ENCODE measurements at places on chromosomes 6 and 20.

GRCh38 chr20:20897145-20897544, 184.7 kb upstream of the RALGAPA2 start:
- DNase-seq: no peak

DNA sequence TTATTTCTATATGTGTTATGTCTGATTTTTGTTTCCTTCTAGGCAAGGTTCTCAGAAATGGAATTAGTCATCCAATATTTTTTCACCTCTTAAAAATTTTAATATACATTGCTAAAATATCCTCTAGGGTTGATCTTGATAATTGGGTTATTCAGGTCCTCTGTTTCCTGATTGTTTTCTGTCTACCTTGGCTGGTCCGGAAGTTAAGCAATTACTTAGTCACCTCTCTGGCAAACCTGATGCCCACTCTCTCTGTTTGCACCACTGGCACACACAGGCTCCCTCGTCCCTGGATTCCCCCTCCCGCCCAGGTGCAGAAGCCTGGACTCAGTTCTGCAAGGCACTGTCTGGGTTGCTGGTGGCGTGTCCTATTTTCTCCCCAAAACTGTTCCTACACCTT, 27.7 kb downstream of the CST9L start:
- DNase-seq: no peak

DNA sequence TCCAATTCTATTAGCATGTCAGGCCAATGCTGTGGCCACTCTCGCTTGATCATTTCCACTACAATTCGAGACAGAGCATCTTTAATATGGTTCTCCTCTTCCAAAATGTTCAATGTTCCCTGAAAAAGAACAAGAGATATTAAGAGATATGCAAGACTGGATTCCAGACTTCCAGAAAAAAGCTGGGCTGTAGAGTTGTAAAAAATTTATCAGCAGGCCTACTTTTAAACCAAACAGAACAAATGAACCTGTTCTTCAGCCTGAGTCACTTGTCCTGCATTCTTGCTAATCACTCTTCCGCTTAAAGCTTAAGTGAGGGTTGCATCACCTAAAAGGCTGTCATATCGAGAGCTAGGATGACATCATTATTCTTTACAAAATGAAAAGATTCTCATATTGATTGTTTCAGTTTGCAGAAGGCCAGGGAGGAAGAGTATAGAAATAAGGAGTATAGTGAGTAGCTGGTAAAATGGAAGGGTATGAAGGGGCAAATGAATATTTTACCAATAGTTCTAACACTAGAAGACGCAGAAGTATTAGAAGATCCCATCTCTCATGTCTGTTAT, 4.9 kb downstream of the XPO5 start:
- DNase-seq: no peak

DNA sequence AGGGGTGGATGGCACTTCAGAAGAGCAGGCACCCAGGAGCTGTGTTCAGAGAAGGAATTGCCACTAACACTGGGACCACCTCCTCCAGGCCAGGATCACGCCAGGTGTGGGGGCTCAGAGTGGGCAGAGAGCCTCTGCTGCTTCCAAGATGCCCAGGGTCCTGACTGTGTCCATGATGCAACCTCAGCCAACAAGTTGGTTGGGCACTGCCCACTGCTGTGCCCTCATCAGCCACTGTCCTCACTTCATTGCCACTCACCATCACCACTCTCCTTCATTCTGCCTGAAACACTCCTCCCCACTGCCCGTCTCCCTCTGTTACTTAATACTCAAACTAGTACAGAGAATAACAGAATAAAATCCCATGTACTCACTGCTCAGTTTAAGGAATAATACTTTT, 16.5 kb upstream of the TCF15 start:
- no peak for DNase-seq

DNA sequence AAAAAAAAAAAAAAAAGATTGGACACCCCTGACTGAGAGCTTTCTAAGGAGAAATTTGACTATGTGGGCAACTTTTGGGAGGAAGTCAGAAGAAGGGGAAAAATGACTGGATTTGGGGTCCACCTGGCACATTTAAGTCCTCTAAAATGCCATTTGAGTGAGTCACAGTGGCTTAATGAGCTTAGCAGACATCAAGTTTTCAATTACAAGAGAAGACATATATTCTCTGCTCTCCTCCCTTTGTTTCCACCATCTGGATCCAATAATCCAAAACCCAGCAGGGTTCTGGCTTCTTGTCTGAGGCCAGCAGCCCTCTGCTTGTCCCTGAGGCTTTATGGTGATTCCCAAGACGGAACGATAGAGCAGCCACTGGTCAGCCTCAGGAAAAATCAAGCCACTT, 6.9 kb downstream of the PI3 start:
- no peak for DNase-seq

DNA sequence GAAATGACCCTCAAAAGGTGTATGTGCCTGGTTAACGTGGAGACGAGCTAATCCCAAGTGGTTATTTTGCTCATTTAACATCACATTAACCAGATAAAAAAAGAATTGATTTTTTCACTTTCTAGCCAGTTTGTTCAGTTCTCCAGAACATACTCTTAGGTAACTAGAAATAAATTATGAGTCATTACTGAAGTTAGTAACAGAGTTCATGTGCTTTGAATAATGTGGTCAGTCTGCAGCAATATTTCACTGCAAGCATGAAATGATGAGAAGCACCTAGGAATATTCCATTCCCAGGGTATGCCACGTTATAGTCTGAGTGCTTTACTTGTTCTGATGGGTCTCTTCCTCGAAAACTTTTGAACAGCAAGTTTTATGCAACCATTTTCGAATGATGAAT, 138.3 kb upstream of the INSM1 start:
- DNase-seq: no peak

DNA sequence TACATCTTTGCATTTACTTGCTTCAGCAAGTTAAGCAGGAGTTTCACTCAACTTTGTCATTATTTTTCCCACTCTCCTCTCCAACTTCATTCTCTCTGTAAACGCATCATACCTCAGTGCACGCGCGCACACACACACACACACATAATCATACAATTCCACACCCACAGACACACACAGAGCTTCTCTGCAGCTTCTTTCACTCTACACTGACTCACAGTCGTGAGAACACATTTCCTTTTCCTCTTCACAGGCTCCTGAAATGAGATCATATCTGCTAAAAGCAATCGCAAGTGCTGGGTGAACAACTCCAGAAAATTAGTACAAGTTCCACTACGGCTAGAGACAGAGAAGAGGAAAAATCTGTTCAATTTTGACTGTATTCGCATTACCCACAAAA, 215.4 kb downstream of the PTPRT start:
- no peak for DNase-seq

DNA sequence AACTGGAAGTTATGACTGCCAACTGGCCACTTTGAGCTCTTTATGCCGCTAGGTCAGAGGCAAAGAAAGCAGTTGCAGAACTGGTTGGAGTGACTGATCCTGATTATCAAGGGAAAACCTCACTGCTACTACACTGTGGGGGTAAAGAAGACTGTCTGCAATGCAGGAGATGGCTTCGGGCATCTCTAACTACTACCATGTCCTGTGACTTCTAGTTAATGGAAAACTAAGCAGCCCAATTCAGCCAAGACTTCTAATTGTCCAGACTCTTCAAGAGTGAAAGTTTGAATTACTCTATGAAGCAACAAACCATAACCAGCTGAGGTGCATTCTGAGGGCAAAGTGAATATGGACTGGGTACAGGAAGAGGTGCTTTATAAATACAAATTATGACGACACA, 773.6 kb upstream of the SLC35B3 start:
- no peak for DNase-seq

DNA sequence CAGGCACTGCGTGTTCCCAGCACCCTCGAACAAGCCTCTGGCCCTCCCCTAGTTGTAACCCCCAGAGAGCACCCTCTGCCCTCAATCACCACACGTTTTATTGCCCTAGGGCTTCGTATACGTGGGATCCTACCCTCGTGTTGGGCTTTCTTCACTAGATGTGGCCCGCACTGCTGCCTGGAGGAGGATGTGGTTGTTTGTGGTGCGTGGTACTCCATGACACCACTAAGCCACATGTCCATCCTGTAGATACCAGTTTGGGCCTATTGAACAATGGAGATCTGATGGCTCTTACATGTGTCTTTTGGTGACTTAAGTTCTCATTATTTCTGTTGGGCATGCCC, 17.0 kb downstream of the SLC2A4RG start:
- no peak for DNase-seq

DNA sequence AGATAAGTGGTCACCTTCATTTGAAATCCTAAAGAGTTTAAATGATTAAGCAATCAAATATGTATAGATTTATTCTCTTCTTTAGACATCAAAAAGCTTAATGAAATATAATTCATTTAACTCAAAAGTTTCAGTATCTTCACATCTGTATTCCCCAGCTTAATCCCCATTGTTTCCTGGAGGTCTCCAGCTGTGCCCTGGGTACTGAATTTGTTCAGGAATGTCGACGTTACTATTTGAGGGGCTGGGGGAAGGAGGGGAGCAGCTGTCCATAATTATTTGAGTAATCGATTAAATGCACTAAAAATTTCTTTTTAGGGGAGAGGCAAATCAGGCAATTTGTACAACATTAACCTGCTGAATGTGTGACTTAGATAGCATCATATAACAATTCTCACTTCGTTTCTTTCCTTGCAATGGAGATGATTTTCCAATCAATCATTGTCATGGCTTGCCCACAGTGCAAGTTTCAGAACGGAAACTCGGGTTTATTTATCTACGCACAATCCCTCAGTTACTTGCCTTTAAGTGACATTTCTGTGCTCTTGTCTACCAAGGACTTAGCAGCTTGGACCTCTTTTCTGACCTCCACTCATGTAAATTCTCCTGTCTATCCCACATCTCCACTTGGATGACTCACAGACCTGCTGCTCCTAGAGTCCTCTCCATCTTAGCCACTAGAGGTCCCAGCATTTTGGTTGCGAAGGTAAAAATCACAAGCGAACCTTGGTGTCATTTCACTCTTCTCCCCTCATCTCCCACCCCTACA, 3.9 kb downstream of the DOK5 start:
- DNase-seq: no peak

DNA sequence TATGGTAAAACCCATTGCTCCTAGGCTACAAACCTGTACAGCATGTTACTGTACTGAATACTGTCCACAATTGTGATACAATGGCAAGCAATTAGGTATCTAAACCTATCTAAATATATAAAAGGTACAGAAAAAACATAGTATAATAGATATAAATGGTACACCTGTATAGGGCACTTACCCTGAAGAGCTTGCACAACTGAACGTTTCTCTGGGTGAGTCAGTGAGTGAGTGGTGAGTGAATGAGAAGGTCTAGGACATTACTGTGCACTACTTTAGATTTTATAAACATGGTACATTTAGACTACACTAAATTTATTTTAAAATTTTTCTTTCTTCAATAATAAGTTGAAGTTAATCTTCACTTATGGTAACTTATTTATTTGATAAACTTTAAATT, 119.9 kb upstream of the CEP85L start:
- DNase-seq: no peak

- DNase-seq: no peak
Measured at GRCh38 chr6:40482532-40482931, 104.6 kb downstream of the LRFN2 start.

DNA sequence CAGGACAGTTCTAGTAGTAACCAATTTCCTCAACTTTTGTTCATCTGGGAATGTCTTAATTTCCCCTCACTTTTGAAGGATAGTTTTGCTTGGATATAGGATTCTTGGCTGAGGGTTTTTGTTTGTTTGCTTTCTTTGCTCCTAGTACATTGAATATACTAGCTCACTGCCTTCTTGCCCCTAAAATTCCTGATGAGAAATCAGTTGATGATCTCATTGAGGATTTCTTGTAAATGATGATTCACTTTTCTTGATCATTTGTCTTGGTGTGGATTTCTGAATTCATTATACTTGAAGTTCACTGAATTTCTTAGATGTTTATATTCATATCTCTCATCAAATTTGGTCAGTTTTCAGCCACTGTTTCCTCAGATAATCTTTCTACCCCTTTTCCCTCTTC, 49.1 kb upstream of the PRDM1 start:
- DNase-seq: no peak

DNA sequence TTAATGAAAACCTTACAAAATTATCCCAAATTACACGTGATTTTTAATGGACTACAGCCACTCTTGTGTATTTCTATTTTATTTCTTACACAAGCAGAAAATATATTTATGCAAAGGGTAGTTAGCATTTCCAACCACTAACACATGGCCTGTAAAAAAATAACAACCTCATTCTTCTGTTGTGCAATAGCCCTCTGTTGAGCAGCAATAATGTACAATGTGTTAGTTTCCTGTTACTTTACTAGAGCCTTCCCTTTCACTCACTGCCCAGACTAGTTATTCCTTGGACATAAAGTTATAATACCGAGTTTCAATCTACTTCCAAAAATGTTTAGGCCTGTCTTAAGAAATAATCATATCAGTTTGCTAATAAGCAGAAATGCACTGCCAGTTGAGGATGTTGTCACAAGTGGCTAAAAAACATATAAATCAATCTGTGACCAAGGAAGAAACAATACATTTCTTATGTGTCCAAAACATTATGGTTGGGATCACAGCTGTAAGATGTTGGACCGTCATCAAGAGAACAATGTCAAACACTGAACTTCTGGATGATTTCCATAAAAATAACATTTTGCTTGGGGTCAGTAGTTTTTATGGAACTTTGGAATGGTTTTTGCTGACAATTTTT, 73.6 kb upstream of the RNF146 start:
- no peak for DNase-seq

GRCh38 chr20:18427214-18427613, 39.6 kb downstream of the DZANK1 start:
- DNase-seq: no peak

- DNase-seq: no peak
Measured at GRCh38 chr6:163099621-163100171, 314.8 kb upstream of the QKI start.

- DNase-seq: no peak
Measured at GRCh38 chr6:15518878-15519277, 143.9 kb downstream of the DTNBP1 start.

DNA sequence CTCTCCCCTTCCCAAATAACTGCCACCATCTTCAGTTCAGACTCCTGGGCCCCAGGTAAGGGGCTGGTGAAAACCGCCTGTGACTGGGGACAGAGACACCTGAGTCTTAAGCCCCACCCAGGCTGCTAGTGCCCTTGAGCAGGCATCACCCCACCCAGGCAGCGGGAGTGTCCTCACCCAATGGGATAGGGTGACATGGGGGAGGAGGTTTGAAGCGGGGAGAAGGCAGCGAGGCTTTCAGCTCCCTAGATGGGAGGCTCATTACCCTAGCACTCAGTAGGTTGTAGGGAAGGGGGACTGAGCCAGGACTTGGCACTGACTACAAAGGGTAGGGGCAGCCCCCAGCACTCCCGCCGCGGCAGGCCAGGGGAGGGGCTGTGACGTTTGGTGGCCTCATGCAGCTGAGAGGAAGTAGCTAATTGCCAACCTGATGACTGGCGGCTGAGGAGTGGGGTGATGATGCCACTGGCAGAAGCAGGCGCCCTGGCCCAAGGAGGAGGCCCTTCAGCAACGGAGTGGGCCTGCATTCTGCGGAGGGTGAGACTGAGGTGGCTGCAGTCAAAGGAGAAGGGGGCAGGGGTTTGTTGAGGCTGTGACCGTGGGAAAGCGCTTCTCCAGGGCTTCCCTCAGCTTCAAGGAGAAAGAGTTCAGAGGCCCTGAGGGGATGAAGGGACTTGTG, 126.9 kb downstream of the MRPL14 start:
- DNase-seq: no peak

- no peak for DNase-seq
Measured at GRCh38 chr6:44734886-44735629, 347.6 kb downstream of the CDC5L start.

GRCh38 chr6:66623050-66623449, 916.0 kb upstream of the EYS start:
- DNase-seq: no peak
